ENCODE measurements at places on chromosomes 7 and 10.

- no peak for DNase-seq
Measured at GRCh38 chr10:23047201-23048050, 48.0 kb upstream of the MSRB2 start.

- DNase-seq = no peak
Measured at GRCh38 chr10:105844241-105844640, 1203.2 kb downstream of the SORCS3 start.

GRCh38 chr7:154332811-154333580, 280.8 kb downstream of the DPP6 start:
- no peak for DNase-seq

DNA sequence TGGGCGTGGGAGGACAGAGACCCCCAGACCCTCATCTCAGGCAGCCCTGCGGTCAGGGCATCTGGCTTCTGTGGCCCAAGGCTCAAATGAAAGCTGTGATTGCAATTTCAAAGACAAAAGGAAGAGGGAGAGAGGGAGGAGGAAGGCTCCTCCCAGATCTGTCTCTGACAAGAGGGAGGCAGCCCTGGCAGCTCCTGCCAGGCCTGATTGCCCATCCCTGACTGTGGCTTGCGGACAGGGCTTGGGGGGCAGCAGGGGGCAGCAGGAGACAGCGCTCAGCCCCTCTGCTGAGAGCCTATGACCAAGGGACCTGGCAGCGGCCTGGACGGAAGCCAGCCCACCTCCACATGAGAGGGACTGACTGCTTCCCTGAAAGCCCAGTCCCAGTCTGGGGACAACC, 91.8 kb downstream of the PTPRN2 start:
- no peak for DNase-seq

DNA sequence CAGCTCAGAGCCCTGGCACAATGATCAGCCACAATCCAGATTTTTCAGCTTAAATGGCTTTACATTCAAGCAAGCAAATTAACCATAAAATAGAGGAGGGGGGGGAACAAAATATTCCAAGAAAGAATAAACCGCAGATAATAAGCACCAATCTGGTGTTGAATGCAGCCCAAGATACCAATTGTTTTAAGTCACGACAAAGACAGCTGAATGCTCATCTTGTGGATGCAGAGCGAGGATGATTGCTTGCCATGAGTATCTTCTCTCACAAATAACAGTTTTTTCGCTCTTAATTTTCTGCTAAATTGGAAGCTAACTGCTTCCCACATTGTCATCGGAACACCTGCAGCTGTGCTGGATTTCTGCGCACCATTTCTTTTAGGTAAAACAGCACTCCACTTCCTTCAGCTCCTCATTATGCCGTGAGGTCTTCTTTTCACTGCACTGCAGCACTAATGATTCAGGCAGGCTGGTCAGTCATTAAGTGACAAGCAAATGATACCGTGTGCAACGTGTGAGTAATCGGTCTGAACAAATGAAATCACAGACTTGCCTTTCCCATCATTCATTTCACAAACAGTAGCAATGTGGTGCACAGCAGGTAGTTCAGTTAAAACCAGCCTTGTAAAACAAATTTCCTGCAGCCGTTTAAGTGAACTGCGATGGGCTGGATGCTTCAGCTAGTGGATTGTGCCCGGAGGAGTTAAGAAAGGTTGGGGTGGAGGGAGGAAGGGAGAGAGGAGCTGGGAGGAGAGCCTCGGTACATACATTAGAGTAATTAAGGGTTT, 106.4 kb upstream of the CDCA7L start:
- no peak for DNase-seq

DNA sequence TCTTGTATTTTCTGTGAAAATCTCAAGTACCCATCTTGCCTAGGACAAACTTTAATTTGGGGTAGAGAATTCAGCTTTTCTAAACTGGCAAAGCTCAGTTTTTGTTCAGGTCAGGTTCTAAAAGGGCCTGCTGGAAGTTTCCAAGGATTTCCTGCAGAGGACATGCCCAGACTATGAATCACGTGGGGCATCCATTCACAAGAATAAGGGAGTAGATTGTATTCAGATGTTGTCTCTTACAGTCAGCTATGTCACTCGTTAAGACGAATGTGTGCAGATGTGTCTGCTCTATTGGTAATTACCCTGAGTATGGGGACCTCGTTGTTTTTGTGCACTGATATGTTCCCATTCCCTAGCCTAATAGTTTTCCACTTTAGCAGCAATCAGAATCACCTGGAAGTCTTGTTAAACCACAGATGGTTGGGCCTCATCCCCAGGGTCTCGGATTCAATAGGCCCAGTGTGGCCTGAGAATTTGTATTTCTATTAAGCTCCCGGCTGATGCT, 81.0 kb upstream of the ITPRID1 start:
- DNase-seq = no peak

- DNase-seq = no peak
Measured at GRCh38 chr7:44622342-44623151, 16.1 kb downstream of the OGDH start.

GRCh38 chr7:158209435-158209834, 378.2 kb downstream of the PTPRN2 start:
- no peak for DNase-seq

DNA sequence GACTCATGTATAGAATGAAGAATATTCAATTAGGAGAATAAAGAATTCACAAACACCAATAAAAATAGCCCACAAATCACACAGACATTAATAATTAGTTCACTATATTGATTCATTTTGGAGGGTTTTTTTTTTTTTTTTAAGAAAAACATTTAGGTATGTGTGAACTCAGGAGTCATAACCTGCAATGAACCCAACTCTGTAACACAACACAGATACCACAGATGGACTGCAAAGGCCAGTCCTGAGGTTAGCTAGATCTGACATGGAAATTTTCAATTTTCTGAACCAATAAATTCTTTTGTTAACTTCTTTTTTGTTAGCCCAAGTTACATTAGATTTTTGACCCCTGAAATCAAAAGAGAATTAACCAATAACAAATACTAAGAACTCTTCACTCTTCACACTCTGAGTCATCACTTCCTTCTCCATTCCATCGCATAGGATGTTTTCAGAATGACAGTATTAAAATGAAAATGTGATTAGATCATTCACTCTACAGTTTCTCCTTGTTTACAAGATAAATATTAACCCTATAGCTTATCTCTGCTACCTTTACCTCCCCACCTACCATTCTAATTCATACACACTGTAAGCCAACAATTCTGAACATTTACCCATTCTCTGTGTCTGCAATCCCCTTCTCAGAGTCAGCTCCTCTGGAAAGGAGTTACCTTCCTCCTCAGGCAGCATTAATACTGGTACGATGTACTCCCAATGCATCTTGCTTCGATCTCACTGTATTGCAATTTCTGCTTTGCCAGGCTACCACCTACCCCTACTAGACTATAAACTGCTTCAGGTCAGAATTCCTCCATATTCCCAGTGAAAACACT, 141.5 kb downstream of the LRRN3 start:
- DNase-seq = no peak

GRCh38 chr10:15265056-15265455, 96.6 kb upstream of the NMT2 start:
- DNase-seq = no peak

GRCh38 chr10:102418622-102419268, at the start of gene PSD:
PSD (minus strand) TSS chr10:102418785; CDS start chr10:102417038, 1,747 bp downstream.
- no peak for DNase-seq

GRCh38 chr7:45447296-45447695, 126.9 kb upstream of the ADCY1 start:
- no peak for DNase-seq

DNA sequence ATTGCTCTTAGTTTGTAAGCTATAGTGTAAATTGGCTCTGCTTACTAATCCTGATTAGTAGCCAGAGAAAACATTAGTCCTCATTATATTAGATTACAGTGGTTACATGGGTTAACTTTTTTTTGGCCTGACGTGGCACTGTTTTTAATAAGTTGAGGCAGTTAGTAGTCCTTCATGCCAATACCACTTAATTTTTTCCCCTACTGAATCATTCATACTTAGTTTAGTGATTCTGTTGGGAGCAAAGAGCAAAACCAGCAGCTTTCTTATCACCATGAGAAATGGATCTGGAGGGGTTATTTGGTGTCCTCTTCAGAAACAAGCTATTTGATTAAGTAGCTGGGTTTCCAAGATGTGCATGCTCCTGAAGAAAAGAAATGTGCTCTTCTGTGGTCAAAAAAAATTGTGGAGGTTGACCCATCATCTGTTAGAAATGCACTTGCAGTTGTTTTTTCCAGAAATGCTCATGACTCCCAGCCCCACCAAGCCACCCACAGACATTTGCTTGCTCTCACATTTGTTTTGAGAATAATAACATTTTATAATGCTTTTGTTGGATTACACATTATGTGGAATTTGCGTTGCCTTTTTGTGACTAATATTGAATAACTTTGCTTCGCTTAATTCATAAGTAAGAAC, 258.5 kb downstream of the HDAC9 start:
- DNase-seq = no peak

DNA sequence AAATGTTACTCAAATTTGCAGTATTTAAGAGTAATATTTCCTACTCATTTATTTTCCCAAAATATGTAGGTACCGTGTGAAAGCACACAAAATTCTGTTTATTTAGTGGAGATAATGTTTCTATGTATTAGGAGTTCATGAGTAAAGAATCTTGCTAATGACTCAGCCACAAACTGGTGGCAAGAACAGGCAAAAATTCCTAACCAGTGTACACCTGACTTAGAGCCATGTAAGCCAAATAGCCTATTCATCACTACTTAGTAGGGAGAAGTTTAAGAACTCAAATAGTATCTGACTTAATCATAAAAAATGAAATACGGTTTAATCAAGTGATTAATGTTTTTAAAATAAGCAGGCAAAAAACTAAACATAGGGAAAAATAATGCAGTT, 169.0 kb downstream of the SRPK2 start:
- no peak for DNase-seq

- DNase-seq = peak; percentile 65
Measured at GRCh38 chr10:114544045-114544659, 113.9 kb downstream of the ABLIM1 start.

Data from GM12892 (cell line).